GM23338 (cell line): ENCODE measurements at places on chromosomes 5 and 9. TPM values are rescaled to one million over a fixed set of nuclear protein-coding genes. Genes with fewer than 3 reads are reported as not detected.

CA9 gene
- total RNA-seq, result not detected in 2 replicates

CARTPT gene
- total RNA-seq, result not detected in 2 replicates

LCP2 gene
- total RNA-seq, result 0.35 and 0.38 TPM in 2 replicates

GRAMD2B gene
- 14.9 and 16.9 TPM in 2 replicates for total RNA-seq

STK32A gene
- total RNA-seq, result 2.0 and 2.8 TPM in 2 replicates

TMEM174 gene
- not detected in 2 replicates for total RNA-seq
